ENCODE measurements at places on chromosomes 4 and X. TPM values are rescaled to one million over a fixed set of nuclear protein-coding genes. Genes with fewer than 3 reads are reported as not detected.

PLK4 gene
- 1.3 TPM for polyA plus RNA-seq

LCORL gene
- 9.1 TPM for polyA plus RNA-seq

GRCh38 chrX:39149761-39150160, 348.5 kb downstream of the MID1IP1 start:
- H3K27me3 ChIP-seq = no peaks in the 10 kb centered on the region
- peak; percentile 35 for DNase-seq
- H3K4me3 ChIP-seq = no peak overlapping the region
- H3K4me1 ChIP-seq = no peaks in the 10 kb centered on the region
- H3K27ac ChIP-seq = no peak overlapping the region

AR gene
- not detected for polyA plus RNA-seq

DNA sequence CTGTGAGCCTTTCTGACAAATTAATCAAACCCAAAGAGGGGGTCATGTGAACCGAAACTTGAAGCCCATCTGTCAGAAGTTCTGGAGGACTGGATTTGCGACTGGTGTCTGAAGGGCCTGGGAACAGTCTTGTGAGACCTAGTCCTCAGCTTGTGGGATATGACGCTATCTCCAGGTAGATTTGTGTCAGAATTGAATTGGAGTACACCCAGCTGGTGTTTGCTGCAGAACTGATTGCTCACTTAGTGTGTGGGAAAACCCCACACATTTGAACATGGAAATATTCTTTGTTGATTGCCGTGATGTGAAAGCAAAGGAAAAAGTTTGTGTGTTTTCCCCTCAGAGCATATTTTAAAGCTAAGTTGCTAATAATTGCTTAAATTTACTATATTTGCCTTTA, 30.3 kb upstream of the TMSB15B start:
- no peaks in the 10 kb centered on the region for H3K4me1 ChIP-seq
- H3K27me3 ChIP-seq = no peaks in the 10 kb centered on the region
- no peak overlapping the region for H3K27ac ChIP-seq
- no peak overlapping the region for H3K4me3 ChIP-seq
- no peak for DNase-seq

TRIML2 gene
- not detected for polyA plus RNA-seq

DNA sequence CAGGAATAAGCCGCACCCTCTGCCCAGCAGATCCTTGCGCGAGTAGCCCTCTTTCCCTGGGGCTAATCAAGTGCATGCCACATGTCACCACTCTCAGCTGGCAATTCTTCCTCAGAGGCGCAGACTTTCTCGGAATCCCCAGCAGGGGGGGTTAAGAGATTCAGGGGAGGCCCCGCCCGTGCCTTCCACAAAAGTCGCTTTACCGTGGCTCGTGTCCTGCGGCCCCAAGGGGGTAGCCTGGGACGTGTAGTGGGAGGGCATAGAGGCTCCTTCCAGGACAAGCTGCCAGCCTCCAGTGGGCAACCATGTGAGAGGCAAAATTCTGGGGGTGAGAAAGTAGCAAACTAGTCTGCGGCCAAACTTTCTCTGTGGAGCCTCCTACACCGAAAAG, 652 bp downstream of the SRPX start:
- H3K4me3 ChIP-seq = no peak overlapping the region
- no peak overlapping the region for H3K27ac ChIP-seq
- H3K4me1 ChIP-seq = no peaks in the 10 kb centered on the region
- no peaks in the 10 kb centered on the region for H3K27me3 ChIP-seq

- H3K4me1 ChIP-seq = no peaks in the 10 kb centered on the region
- H3K27me3 ChIP-seq = peaks cover 3% of the 10 kb centered on the region
- no peaks in the 10 kb centered on the region for H3K36me3 ChIP-seq
- H3K27ac ChIP-seq = no peak overlapping the region
- no peak overlapping the region for H3K4me3 ChIP-seq
These were observed 129.6 kb upstream of the QRFPR start for GRCh38 chr4:121510341-121510874.

- H3K27me3 ChIP-seq = no peaks in the 10 kb centered on the region
- H3K27ac ChIP-seq = no peak overlapping the region
- H3K4me3 ChIP-seq = no peak overlapping the region
- H3K4me1 ChIP-seq = peaks cover 7% of the 10 kb centered on the region
- DNase-seq = no peak
- H3K36me3 ChIP-seq = no peaks in the 10 kb centered on the region
These were observed 3.9 kb downstream of the PRSS12 start for GRCh38 chr4:118348886-118349285.

- H3K4me3 ChIP-seq = no peak overlapping the region
- H3K27me3 ChIP-seq = no peaks in the 10 kb centered on the region
- H3K27ac ChIP-seq = no peak overlapping the region
- no peaks in the 10 kb centered on the region for H3K36me3 ChIP-seq
These were observed 44.2 kb downstream of the NAT8L start for GRCh38 chr4:2103127-2103842.

CLNK gene
- not detected for polyA plus RNA-seq

CPEB2 gene
- 0.84 TPM for polyA plus RNA-seq

GRCh38 chrX:152878976-152879755, 18.7 kb upstream of the ZNF185 start:
- no peak overlapping the region for H3K4me3 ChIP-seq
- H3K36me3 ChIP-seq = no peaks in the 10 kb centered on the region
- H3K4me1 ChIP-seq = no peaks in the 10 kb centered on the region
- no peak overlapping the region for H3K27ac ChIP-seq
